ENCODE measurements at places on chromosomes 4 and X.

- no peak for DNase-seq
Measured at GRCh38 chr4:105966051-105966450, 70.8 kb downstream of the NPNT start.

GRCh38 chr4:54392479-54392878, 163.4 kb downstream of the PDGFRA start:
- no peak for DNase-seq

- DNase-seq: no peak
Measured at GRCh38 chrX:139203651-139204570, 326.6 kb upstream of the F9 start.

- no peak for DNase-seq
Measured at GRCh38 chrX:47170861-47171692, 22.6 kb upstream of the UBA1 start.

DNA sequence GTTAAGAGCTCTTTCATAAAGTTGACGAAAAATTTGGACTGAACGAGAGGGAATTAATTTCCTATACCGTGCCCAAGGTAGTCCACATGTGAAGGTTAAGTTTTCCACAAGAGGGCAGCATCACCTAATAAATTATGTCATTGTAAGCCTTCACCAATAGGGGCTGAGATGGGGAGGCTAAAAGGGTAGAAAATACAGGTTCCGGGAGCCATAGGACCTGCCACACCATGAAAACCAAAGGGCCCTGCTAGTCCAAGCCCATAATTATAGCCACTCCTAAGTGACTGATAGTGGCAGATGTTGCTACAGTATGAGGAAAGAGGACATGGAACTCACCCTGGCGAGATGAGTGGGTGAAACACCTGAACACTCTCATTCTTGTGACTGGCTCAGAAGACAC, 122.2 kb downstream of the SHROOM4 start:
- peak; percentile 31 for DNase-seq

- DNase-seq: no peak
Measured at GRCh38 chrX:39652336-39652735, 445.4 kb downstream of the BCOR start.

DNA sequence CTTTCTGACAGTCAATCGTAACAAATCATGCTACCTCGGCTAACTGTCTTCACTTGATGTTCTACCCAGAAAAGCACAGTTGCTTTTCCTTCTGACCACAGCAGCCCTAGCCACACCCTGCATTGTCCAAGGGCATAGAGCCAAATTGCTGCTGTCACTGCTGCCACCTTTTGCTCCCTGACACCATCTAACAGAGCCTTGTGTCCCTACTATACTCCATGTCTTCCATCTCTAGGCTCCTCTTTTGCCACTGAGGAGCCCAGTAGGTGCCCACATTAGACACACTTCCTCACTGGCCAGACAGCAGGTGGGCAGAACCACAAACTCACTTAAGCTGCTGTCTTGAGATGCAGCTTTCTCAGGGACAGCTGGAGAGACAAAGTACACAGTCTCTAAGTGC, 91.4 kb downstream of the ANXA3 start:
- DNase-seq: peak; percentile 65
